NCI-H1436 treated with DMSO at 0.1 percent for 48 hours (cell line): ENCODE measurements at places on chromosomes 13 and 19.

DNA sequence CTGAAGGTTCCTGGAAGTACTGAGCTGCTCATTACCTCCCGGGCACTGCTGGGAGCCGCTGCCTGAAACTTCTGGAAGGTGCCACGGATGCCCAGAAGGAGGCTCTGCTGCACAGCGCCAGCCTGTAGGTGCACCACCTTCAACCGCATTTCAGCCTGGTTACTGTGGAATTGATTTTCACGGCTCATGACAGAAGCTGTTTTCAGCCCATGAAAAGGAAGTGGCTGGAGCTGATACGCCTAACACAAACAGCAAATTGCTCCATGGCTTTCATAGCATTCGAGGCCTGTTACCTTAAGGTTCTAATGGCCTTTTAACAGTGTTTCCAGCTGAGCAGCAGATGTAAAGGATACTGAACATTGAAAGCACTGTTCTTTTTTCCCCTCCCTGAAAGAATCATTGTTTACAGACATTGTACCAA, 22.0 kb downstream of the GPC6 start:
- DNase-seq = no peak

DNA sequence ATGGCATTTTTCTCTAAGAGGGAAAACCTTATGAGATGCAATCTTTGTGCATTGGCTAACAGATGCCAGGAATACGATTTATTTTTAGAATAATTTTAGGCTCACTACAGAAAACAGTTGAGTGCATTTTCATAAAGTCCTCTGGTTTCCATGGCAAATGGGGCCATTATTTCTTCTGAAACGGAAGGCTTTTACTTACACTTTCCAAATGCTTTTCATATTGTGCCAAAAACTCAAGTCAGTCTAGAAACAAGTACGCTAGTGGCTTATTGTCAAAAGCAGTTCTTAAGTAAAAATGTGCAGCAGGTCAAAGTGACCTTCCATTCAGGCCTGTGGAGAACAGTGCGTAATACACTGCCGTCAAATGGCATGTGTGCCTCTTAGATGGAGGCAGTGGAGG, 628.7 kb downstream of the EFNB2 start:
- DNase-seq = no peak

DNA sequence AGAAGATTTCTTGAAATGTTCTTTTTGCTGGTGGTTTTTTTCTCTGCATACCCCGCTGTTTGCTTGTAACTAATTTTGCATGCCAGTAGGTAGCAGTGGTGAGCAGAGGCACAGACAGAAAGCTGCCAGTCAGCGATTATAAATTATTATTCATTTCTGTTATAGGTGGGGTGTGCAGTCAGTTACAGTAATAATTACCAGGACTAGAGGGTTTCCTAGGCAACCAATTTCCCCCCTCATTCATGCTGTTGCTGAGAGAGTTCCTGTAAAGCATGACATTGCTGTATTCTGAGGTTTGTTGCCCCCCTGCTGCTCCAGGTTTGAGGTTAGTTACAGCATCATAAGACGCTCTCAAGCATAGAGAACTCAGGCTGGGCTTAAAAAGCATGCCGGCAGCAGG, 104.5 kb downstream of the URI1 start:
- DNase-seq = peak; percentile 17

GRCh38 chr13:40143106-40143505, 487.6 kb downstream of the COG6 start:
- DNase-seq = no peak

- no peak for DNase-seq
Measured at GRCh38 chr19:2503521-2504109, 27.7 kb downstream of the GADD45B start.

GRCh38 chr13:101144808-101145419, 271.4 kb downstream of the NALCN start:
- DNase-seq = no peak

- DNase-seq = no peak
Measured at GRCh38 chr19:2035590-2035991, 15.5 kb downstream of the MKNK2 start.

DNA sequence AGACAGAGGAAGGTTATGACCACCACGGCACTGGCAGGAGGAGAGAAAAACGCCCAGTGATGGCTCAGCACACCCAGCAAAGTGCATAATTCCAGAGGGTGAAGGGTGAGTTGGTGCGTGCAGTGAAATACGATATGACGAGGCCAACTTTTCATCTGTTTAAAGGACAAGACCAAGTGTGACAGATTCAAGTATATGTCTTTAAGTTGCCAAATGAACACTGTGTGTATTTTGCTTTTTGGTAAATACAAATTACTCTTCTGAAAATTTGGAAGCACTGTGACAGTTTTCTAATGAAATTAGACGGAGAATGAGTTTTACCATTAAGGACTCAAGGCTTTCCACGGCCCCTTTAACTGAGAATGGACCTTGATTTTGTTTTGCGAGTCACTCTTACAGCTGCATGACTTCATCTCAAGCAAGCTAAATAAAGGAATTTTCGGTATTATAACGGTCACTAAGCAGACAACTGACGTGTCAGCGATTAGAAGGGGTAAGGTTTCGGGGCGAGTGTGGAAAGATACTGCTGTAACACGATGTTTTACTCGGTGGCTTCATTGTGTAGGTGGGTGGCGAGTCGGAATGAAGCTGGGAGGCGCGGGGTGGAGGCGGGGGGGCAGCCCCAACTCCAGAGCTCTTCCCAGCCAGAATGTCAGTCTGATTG, 22.8 kb downstream of the COL4A2 start:
- no peak for DNase-seq

- no peak for DNase-seq
Measured at GRCh38 chr13:21913010-21913409, 242.1 kb downstream of the FGF9 start.

GRCh38 chr13:86174622-86175021, 375.4 kb upstream of the SLITRK6 start:
- DNase-seq = no peak

DNA sequence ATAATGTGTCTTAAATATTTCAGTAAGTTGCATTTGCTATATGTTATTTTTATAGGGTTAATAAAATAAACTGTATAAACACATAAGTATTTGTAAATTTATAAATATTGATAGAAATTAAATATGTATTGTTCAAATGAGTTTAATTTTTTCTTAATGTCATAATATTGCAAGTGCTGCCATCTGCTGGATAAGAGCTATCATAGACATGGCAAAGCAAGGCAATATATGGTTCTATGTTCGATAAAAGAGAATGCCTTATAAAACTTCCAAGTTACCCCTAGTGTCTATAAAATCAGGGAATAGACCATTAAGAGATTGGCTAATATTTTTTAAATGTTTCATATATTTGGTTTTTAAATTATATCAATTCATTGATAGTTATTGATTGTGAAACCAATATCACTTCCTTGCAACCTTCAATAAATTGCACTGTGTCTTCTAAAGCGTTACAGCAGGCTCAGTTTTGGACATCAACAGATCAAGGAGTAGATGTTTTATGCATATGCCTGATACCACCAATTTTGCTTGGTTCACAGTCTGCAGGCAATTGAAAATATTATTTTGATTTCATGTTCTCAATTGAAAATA, 29.0 kb upstream of the SLITRK6 start:
- no peak for DNase-seq

GRCh38 chr13:98512774-98513665, 63.9 kb downstream of the STK24 start:
- no peak for DNase-seq

DNA sequence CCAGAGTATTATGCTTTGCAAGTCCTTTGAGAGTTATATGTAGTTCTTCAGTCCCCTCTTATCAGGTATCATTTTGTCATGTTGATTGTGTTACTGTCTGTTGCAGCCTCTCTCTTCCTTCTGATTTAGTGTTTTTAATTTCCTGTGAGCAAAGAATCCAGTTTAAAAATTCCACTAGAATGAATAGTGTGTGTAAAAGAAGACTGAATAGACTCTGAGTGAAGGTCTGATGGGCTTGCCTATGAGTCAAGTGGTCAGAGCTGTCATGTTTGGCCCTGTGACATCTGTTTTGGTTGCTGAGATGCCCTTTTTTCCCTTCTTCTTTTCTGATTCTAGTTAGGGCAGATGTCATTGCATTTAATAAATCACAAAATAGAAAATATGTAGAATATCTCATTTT, 23.3 kb upstream of the KCTD4 start:
- DNase-seq = no peak

GRCh38 chr19:38316477-38317067, 825 bp upstream of the YIF1B start:
- no peak for DNase-seq

DNA sequence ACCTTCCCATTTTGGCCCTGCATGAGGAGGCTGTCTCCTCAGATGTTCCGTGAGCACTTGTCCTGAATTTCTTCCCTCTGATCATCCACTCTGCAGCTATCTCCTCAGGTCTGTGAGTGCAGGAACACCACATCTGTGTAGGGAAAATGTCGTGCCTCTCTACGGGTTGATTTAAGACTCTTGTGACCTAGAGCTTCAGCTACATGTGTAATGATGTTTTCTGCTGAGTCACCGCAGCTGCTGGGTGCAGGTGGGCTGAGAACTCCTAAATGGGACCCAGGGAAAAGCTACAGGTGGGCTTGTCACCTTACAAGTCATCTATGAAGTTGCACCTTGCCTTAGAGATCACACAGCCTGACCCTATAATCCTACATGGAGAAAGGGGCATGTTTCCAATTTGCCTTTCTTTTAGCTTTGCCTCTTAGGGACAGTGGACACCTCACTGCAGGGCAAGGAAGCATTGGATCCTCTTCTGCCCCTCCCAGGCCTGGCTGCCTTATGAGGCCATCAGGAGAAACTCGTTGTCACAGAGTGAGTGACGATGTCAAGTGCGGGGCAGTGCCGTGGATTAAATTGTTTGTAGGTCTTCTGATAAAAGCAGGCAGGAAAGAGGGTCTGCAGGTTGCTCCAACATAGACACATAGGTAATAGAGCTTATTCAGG, 122.3 kb downstream of the DNAJC15 start:
- DNase-seq = no peak

- DNase-seq = no peak
Measured at GRCh38 chr13:111909501-111909900, 157.4 kb upstream of the SOX1 start.

GRCh38 chr13:91119643-91120042, 227.8 kb upstream of the MIR17HG start:
- DNase-seq = no peak

- no peak for DNase-seq
Measured at GRCh38 chr13:91238036-91238435, 109.5 kb upstream of the MIR17HG start.

- no peak for DNase-seq
Measured at GRCh38 chr13:90717451-90717936, 630.0 kb upstream of the MIR17HG start.

DNA sequence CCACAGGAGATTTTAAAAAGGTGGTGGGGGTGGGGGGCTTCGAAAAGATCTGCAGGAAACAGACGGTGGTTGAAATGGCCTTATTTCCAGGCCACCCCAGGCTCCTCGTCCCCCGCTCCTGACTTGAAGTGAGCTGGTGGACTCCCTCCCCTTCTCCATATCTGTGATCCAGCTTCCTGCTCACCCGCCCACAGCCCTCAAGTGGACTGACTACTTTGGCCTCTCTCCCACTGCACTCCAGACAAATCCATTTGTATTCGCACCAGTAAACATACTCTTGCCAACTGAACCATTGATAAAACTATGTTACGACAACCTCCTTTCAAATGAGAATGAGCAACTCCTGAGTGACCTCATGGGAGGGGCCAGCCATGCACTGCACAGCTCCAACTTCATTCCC, 259.5 kb downstream of the COL4A1 start:
- no peak for DNase-seq

- no peak for DNase-seq
Measured at GRCh38 chr13:67854990-67855389, 624.9 kb upstream of the PCDH9 start.
